WERI-Rb-1 (cell line): ENCODE measurements at places on chromosomes 5 and 9.

- DNase-seq, result no peak
Observed at GRCh38 chr9:88268886-88269285, 119.4 kb upstream of the SPIN1 start.

DNA sequence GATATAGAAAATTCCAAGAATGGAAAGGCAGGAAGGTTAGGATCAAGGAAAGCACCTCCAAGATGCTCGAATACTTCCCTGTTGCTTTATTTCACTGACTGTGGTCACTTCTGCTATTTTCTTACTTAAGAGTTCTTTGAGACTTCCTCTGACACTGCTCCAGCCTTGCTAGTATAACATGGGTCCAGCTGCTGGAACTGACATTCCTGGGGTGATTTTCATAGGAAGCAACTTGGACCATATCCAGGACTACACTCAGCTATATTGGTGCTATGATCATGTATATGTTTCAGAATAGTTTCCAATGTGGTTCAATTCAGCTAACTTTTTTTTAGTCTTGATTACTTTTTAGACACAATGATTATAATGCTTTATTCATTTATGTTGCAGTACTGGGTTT is 81.6 kb upstream of the CKMT2 start:
- DNase-seq, result no peak

GRCh38 chr5:18745988-18746615 is 1111.8 kb downstream of the TAF11L14 start:
- DNase-seq, result no peak

DNA sequence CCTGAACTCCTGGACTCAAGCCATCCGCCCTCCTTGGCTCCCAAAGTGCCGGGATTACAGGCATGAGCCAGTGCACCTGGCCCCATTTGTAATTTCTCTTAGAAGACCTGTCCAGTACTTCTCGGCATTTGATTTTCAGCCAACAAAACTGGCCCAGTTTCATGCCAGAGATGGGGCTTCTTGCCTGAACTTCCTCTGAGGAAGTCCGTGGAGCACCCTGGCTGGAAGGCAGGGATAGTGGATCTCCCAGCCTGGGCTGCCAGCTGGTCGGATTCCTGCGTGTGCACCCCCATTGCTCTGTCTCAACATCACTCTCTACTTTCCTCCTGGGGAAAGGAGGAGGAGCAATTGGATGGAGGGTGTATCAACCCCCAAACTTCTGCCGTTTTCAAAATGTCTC is 39.0 kb downstream of the FAM78A start:
- no peak for DNase-seq

GRCh38 chr5:54443270-54443669 is 12.2 kb upstream of the HSPB3 start:
- no peak for DNase-seq

- no peak for DNase-seq
Observed at GRCh38 chr5:6175172-6175854, 203.0 kb downstream of the MED10 start.

DNA sequence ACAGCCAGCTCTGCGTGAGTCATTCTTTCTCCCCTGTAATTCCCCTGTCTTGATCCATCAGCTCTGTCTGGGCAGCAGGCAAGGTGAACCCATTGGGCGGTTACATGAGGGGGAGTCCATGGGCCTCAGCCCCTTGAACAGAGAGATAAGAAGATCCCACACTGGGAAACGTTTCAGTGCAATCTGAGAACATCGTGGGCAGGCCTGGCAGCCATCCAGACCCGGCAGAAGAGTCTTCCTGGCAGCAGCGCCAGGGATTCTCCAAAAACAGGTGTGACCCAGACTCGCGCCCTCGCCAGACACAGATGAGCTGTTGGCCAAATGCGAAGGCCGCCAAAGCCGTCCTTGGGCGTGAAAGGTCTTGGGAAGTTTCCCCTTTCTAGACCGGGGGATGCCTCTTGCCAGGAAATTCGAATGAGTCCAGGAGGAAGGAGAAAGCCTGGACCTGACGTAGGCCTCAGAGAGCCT is 6.4 kb upstream of the SLC12A7 start:
- DNase-seq, result no peak

DNA sequence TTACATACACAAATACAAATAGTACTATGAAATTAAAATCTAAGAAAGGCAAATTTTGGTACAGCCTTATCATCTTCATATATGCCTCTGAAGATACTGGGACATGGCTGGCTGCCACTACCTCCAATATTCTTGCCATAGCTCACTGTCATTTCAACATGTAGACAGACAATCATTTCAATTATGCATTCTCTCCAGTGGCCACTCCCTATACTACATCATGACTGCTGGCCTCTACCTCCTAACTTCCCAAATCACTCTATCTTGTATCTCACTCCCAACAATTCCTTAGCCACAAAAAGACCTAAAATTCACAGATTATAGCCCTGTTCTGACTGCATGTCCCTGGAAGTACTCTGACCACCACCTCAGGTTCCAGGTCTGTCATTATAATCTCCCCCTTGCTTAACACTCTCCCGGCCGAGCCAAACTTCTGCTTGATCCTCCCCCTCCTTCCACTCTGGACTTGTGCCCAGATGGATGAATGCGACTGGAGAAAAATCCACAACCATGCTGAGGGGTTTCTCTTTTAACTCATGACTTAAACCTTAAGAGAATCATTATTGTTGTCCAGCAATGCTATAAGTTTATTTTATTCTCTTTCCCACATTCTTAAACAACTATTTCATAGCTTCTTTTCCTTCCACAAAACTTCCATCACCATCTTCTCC is 225.3 kb upstream of the TLE4 start:
- no peak for DNase-seq

DNA sequence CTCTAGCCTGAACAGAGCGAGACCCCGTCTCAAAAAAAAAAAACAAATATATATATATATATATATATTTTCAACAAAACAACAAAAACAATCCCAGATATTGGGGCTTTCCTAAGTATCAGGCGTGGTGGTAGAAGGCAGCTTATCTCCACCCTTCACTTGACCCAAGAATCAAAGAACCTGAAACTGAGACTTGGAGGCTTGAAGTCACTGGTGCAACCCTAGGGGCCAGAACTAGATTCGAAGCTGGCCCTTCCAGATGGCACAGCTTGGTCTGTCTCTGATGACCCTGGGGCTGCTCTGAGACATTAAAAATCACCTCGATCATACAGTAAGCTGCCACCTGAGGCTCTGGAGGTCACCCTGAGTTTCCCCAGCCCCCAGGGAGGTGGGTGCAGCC is 1.3 kb upstream of the KCNMB1 start:
- DNase-seq, result no peak

DNA sequence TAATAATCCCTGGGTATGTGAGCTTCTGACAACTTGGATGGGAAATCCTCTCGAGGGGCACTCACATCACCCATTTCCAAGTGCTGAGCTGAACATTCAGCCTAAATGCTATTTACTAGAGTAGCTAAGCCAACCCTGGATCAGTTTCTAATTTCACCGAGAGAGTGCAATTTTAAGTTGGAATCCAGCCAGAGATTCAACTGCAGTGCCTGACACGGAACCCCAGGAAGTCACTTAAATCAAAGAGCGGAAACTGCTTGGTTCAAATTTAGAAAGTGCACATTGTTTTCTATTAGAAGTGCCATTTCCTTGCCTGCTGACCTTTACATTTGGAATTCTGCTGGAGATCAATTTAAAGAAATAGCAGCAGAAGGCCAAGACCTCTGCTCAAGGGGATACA is 8.8 kb downstream of the SPRY4 start:
- DNase-seq, result no peak

DNA sequence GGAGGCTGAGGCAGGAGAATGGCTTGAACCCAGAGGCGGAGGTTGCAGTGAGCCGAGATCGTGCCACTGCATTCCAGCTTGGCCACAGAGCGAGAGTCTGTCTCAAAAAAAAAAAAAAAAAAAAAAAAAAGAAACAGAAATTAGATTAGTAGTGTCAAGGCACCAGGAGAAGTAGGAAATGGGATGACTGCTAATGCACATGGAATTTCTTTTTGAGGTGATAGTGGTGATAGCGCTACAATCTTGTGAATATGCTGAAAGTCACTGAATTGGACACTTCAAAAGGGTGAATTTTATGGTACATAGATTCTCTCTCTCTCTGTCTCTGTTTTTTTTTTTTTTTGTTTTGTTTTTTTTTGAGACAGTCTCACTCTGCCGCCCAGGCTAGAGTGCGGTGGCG is 42.1 kb upstream of the SUB1 start:
- no peak for DNase-seq

- no peak for DNase-seq
Observed at GRCh38 chr9:100590481-100590880, 12.6 kb downstream of the CAVIN4 start.

- no peak for DNase-seq
Observed at GRCh38 chr5:9547122-9547947, 1.5 kb upstream of the SEMA5A start.

DNA sequence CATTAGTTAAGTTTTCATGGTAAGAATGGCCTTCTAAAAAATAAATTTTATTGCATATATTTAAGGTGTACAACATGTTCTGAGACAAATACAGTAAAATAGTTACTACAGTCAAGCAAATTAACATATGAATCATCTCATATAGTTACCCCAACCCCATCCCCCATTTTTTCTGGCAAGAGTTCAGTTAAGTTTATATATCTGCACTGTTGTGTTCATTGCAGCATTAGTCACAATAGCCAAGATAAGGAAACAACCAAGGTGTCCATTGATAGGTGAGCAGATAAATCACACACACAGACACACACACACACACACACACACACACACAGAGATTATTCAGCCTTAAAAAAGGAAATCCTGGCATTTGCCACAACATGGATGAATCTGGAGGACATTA is 37.2 kb upstream of the OTULIN start:
- no peak for DNase-seq

- no peak for DNase-seq
Observed at GRCh38 chr5:55918087-55919035, 67.2 kb downstream of the IL31RA start.

GRCh38 chr9:27054841-27055240 is 49.4 kb upstream of the LRRC19 start:
- DNase-seq, result no peak

GRCh38 chr9:122119166-122119521 is 26.0 kb upstream of the TTLL11 start:
- no peak for DNase-seq

DNA sequence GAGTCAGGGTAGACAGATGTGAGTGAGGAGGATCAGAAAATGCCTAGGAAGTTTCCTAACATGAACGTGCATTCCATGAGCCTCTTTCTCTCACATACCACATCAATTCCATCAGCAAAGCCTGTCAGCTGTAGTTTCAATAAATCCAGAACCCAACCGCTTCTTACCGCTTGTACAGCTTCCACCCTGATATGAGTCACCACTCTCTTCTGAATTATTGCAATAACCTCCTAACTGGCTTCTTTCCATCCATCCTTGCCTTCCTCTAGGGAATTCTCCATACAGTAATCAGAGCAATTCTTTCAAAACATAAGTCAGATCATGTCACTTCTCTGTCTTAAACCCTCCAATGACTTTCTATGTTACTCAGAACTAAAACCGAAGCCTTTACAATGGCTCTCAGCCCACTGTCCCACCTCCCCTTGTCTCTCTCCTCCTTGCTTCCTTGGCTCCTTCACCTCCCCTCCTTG is 8.1 kb upstream of the RAD23B start:
- no peak for DNase-seq

DNA sequence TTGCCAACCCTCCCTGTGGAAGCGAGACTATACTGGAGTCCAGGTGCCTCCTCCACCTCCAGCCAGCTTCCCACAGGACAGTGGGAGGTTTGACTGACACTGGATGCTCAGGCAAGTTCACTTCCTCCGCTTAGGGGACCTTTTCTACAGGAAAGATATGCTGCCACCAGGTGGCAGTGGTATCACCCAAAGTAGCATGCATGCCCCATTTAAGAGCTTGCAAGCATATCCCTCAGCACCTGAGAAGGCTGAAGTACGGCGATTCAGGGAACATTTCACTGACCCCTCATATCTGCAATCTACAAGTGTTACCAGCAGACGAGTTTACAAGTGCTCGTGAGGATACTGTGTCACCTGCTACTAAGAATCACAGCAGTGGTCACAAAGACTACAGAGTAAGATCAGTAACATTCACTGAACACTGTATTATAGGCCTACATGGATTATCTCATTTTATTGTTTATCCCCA is 75.5 kb downstream of the KLHL3 start:
- peak; percentile 83 for DNase-seq

- DNase-seq, result no peak
Observed at GRCh38 chr9:72327631-72328030, 37.4 kb downstream of the ZFAND5 start.

GRCh38 chr5:168446983-168447619 is 39.2 kb upstream of the RARS1 start:
- no peak for DNase-seq

GRCh38 chr5:34563931-34564709 is 92.0 kb upstream of the RAI14 start:
- peak; percentile 65 for DNase-seq

DNA sequence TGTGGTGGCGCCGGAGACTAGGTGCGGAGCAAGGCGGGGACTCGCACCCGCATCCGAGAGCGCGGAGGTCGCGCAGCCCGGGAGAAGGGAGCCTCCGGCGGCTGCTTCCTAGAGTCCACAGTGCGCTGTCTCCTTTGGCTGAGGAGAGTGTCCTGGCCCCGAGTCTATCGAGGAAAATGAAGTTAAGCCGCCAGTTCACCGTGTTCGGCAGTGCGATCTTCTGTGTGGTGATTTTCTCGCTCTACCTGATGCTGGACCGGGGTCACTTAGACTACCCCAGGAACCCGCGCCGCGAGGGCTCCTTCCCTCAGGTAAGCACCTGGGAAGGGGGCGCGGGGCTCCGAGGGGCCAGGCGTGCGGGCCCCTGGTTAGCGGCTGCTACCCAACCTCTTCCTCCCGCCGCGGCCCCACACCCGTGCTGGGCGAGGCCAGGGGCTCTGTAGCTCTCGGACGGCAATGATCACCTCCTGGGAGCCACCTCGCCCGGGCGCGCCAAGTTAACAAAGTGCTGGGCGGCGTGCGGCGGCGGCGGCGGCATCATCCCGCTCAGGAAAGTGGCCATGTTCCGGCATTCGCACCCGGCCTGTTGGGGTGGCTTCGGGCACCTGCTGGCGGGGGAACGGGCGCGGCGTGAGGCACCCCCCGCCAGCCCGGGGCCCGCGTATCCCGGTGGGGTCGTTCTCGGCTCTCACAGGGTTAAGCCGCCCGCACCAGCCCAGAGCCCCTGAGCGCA is 681 bp downstream of the MAN2A1 start:
- peak; percentile 44 for DNase-seq

DNA sequence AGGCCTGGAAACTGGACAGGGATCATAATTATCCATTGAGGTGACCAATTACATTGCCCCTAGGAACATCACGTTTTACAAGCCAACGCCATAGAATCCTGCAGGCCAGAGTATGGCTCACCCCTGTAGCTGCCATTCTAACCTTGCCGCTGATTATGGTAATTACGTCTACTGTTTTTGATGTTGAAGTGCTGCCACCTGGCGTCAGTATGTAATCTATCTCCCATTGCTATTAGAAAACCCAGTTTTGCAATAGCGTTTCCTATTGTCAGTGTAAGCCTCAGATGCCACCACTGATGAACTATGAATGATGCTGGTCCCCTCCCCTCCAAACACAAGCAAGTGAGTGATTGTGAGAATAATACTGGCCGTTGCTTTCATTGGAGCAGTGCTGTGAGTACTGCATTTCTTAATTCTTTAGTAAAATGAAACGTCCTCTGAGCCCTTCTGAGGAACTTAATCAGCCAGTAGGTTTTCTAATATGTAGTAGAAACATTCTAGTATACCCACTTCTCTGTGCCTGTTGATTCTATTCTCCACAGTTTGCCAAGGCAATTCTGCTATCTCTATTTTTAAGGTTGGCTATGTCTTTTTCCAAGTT is 100.5 kb upstream of the NMUR2 start:
- DNase-seq, result peak; percentile 55
